ENCODE measurements at places on chromosomes 11 and 22.

DNA sequence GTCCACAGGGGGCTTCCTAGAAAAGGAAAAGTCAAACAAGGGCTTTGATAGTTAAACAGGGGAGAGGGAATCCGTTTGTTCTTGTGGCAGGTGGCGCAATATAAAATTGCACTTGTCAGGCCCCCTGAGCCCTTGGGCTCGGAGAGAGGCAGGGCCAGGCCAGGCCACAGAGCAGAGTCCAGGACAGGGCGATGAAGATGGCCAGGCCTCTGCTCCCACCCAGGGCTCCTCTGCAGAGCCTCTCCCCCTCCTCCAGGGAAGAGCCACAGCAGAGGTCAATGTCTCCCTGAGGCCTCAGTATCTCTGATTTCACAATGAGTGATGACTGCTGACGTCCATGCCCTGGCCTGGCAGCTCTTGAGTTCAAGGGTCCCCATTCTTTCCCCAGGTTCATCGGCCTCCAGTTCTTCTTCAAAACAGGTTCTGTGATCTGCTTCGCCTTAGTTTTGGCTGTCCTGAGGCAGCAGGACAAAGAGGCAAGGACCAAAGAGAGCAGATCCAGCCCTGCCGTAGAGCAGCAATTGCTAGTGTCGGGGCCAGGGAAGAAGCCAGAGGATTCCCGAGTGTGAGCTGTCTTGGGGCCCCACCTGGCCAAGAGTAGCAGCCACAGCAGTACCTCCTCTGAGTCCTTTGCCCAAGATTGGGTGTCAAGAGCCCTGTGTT lies 36.4 kb upstream of the TPBGL start:
- DNase-seq = no peak

- no peak for DNase-seq
Measured at GRCh38 chr22:45103756-45104155, 60.0 kb upstream of the NUP50 start.

- no peak for DNase-seq
Measured at GRCh38 chr11:40204228-40204627, 1255.2 kb downstream of the LRRC4C start.

GRCh38 chr11:111777094-111778046 lies 11.2 kb upstream of the PPP2R1B start:
- DNase-seq = peak; percentile 37

DNA sequence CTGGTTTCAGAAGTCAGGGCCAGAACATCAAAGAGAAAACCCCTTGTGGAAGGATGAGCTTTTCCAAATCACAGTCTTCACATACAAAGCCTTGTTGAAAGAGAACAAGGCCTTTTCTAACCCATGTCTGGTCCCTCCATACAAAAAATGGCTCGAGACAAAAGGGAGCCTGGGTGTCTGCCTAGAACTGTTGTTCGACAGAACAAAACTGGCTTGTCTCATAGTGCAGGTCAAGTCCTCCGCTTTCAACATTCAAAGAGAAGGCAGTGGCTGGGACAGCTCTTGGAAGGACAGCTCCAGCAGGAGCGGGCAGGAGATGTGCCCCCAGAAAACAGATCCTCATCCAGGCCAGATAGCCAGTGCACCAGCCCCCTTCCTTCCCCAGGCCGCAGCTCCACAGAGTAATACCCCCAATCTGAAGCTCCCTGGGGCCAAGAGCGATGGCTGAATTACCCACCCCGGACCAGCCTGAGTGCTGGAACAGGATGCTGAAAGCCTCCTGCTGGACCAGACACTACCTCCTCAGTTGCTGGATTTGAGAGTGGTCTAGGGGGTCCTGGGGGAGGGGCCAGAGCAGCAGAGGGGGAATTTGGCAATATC lies 27.6 kb downstream of the USH1C start:
- no peak for DNase-seq

All from HuH-7.5 (cell line).